ENCODE measurements at places on chromosomes 11 and 22.

DNA sequence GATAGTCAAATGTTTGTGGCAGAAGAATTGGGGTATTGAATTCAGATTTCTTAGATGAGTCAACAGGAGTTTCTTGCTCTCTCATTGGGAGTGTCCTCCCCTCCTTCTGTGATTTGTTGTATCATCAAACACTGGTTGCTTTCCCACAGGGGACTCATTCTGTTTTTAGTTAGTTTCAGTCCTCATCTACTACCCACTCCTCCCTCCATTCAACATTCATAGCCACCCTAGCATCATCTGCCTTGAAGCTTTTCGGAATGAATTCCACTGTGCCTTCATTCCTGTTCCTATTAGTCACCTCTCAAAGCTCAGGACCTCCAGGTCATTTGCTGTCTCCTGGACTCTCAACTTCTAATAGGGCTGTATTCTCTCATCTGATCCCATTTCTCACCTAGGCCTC lies 31.5 kb upstream of the RAB38 start:
- no peak for DNase-seq

DNA sequence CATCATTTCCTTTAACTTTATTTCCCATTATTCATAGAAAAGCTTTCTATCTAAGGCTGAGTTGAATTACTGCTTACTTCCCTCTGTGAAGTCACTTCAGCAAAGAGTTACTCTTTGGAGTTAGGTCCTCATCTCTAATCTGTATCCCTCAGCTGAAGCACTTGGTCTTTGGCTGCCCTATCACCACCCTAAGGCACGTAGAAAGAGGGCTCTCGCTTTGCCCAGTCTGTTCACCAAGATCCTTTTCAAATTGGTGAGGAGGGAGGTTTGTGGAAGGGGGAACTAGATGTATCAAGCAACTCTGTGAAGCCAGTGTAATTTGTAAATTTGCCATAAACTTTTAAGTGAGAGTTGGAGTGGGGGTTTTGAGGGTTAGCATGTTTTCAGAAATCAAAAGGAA lies 43.4 kb downstream of the PAX6 start:
- DNase-seq: no peak

GRCh38 chr11:133829566-133829965 lies 15.7 kb downstream of the SPATA19 start:
- no peak for DNase-seq

- no peak for DNase-seq
Measured at GRCh38 chr11:12537778-12538401, 136.3 kb upstream of the TEAD1 start.

DNA sequence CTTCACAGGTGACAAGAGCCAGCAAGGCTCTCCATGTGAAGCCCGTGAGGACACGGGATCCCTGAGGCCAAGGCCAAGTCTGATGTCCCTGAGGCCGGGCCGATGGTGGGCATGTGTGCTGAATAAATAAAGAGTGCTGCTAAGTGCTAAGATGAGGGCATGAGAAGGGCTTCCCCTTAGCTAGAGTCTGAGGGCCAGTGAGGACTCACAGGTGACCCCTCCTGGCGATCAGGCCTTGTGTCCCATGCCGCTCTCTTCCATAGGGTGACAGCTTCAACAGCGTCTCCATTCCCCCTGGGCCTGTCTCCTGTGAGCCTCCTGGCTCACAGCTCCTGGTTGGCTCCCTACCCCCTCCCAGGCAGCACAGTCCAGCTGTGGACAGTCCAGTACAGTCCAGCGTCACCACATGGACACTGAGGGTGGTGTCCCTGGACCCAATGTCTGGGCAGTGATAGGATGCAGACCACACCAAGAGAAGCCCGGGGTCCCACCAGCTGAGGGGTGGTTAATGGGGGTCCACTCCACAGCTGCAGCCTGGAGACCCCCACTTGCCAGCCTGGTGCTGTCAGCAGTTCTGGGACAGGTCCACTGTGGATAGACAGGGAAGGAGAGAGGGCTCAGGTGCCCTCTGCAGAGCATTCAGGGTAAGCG lies 1033.2 kb downstream of the TBC1D22A start:
- DNase-seq: no peak

DNA sequence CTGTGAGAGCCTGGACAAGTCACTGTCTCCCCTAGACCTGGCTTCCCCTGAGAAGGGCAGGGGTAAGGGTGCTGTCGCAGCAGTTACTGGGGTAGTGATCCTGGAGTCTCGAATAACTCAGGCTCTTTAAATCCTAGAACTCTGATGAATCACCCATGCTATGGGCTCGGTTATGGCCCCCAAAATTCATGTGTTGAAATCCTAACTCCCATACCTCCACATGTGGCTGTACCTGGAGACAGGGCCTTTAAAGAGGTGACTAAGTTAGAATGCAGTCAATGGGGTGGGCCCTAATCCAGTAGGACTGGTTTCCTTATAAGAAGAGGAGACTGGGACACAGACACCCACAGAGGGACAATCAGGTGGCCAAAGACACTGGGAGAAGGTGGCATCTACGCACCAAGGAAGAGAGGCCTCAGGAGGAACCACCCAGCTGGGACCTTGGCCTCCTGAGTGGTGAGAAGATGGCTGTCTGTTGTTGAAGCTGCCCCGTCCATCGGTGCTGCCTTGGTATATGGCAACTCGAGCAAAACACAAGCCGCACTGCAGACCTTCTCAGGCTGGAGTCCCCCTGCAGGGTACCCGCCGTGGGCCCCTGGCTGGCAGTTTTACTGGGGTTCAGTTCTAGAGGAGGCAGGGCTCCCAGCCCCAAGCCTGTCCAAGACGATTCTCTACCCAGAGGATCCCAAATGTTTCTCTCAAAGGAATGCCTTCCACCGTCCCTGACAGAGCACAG lies 48.8 kb upstream of the SHISAL1 start:
- DNase-seq: no peak

GRCh38 chr11:105357764-105358163 lies 218.2 kb upstream of the CARD18 start:
- no peak for DNase-seq

GRCh38 chr11:12534549-12534948 lies 139.7 kb upstream of the TEAD1 start:
- no peak for DNase-seq

GRCh38 chr22:37166675-37167066 lies 17.0 kb upstream of the IL2RB start:
- peak; percentile 71 for DNase-seq

- no peak for DNase-seq
Measured at GRCh38 chr11:58506935-58507334, 970 bp downstream of the OR5B21 start.

- no peak for DNase-seq
Measured at GRCh38 chr11:69903211-69903610, 84.0 kb upstream of the FGF3 start.
